ENCODE measurements at places on chromosomes 7 and 10. TPM values are rescaled to one million over a fixed set of nuclear protein-coding genes. Genes with fewer than 3 reads are reported as not detected.

The INA gene
- 5.8 TPM for total RNA-seq

DNA sequence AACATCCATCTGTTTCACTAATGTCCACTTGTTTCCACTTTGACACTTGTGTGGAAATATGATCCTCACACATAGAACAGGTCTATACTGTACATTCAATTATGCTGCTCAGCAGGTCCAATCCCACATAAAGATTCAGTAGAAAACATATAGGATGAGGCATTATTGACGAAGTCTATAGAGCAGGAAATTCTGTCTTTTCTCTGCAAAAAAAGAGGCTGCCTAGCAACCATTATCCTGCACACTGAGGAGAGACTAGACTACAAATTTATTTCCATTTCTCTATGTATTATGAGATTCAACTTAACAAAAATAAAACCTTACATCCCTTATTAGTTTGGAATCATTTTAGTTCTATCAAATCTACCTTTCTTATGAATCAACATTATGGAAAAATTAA lies 204.6 kb upstream of the POM121L12 start:
- no peak for DNase-seq

The A1CF gene
- not detected for total RNA-seq

- no peak for DNase-seq
These were observed 36.1 kb upstream of the CUL1 start for GRCh38 chr7:148662646-148663045.

The PURB gene
- 54.9 TPM for total RNA-seq

The MARVELD1 gene
- 34.0 TPM for total RNA-seq

- no peak for DNase-seq
These were observed 44.4 kb downstream of the GOLGA7B start for GRCh38 chr10:97894092-97894491.

- no peak for DNase-seq
These were observed 571 bp upstream of the PRKAR2B start for GRCh38 chr7:107043921-107044346.

DNA sequence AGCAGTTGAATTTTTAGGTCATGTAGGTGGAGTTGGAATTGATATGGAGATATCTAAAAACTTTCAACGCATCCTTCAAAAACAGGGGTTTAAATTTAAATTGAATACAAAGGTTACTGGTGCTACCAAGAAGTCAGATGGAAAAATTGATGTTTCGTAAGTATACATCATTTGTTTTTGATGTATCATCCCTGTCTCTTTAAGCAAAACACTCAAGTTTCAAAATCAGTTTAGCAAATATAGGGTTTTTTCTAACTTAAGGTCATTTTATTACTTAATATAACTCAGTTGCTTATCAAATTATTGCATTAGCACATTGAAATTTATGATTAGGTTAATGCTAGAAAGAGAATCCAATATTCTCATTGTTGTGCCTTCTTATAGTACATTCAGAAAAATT lies 24.6 kb downstream of the DLD start:
- DNase-seq = no peak

DNA sequence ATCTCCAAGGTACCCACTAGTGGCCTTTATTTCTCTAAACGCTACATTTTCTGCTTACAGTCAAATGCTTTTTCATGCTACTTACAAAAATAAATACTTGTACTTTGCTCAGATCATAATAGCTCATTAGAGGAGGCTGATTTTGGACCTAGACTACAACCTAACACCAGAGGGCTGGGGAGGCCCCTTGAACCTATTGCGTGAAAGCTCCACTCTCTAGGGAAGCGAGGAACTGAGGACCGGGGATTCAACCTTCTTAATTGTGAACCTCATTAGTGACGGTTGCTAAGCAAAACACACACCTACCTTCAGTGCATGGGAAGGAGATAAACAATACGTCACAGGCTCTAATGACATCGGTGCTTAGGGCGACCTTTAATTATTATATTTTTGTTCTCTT lies 92.1 kb downstream of the EBF3 start:
- DNase-seq = no peak

- DNase-seq = no peak
These were observed 17.6 kb upstream of the C10orf105 start for GRCh38 chr10:71737001-71737833.

DNA sequence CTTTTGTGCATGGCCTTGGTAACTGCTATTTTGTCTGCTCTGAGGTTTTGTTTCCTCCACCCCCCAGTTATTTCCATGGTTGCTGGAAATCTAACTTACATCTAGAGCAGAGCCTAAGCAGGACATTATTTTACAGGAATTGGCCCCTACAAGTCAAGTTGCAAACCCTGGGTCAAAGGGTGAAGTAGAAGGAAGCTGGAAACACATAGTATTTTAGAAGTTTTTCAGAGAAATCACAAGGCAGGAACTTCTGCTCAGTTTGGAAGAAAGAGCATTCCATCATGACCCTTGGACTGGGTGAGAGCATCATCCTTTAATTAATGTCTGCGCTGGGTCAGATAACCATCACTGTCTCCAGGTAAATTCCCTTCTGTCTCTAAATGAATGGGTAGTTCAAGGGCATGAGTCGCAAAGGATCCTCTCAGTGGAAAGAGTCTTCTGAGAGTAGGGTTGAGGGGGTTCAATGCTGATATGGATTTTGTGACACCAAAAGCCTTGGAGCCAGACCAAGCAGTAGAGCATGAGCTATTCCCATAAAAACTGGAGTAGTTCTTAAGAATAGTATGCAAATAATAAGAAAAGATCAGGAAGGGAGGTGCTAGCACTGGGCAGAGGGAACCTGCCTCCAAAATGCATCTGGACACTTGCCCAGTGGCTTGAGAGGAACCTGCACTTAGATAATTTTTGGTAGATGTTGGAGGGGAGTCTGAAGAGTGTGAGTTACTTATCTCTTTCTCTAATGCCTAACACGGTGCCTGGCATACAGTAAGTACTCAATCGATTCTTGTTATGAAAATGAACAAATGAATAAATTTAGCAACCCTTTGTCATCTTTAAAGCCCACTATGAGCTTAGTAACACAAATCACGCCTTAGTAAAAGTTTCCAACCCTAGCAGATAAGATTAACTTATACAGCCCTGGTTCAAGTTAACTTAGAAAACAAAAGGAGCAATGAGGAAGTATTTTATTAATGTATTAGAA lies 160.6 kb upstream of the ADO start:
- DNase-seq = no peak

The IGF2BP3 gene
- total RNA-seq = 65.7 TPM

Data from urinary bladder (tissue), 4 donors.